Kidney epithelial cell (primary cell): ENCODE measurements at places on chromosomes 5 and 9.

DNA sequence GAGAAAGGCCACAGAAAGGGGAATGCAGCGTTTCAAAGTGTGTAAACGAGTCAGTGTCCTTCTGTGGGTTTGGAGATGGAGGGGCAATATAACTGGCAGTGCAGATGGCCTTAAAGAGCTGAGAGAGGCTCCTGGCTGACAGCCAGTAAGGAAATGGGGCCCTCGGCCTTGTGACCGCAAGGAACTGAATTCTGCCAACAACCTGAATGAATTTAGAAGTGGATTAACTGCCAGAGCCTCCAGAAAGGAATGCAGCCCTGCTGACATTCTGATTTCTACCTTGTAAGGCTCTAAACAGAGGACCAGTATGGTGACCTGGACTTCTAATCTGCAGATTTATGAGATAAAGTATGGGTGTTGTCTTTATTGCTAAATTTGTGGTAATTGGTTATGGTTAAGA lies 17.5 kb upstream of the NREP start:
- no peak for DNase-seq

GRCh38 chr9:37370968-37371563 lies 51.4 kb upstream of the GRHPR start:
- no peak for DNase-seq

DNA sequence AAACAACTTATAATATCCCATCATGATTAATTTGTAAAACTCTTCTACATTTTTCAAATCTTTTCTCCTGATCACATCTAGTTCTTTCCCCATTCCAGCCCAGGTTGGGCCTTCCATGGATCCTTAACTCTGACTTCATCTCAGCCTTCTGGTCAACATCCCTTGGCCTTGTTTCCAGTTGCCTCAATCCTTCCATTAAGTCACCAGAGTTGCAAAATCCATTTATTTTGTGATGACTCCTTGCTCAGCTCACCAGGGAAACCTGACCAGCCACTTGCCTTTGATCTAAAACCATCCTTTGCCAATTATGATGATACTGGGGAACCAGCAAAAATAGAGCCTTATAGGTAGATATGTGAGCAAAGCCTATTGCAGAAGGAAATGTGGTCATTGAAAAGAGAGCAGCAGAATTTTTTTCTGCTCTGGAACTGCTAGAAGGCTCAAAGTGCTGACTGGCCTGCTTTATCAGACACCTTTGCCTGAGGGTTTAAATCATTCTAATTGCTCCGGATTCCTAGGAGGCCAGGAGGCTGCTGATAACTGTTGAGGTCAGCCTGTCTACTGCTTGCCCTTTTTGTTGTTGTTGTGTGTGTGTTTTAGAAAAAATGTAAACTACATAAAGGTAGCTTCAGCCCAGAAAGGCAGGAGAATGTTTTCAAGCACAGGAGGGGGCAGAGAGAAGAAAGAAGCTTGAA lies 512.2 kb upstream of the GRIA1 start:
- DNase-seq: no peak

GRCh38 chr5:14301186-14301585 lies 158.0 kb downstream of the TRIO start:
- DNase-seq: no peak

DNA sequence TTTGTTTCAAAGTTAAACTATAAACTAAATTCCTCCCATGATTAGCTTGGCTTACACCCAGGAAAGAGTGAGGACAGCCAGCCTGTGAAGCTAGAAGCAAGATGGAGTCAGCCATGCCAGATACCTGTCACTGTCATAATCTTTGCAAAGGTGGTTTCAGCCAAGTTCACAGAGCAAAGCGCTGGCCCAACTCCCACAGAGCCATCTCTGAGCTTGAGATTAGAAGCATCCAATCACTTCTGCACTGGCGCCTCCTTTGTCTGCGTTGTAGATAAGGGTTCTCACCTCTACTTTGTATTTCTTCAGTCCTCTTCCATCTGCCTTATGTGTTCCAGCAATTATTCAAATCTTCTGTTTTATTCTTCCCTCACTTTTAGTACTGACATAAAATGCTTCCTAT lies 119.4 kb upstream of the ACO1 start:
- DNase-seq: no peak

GRCh38 chr5:32507738-32508434 lies 63.3 kb upstream of the ZFR start:
- DNase-seq: no peak

DNA sequence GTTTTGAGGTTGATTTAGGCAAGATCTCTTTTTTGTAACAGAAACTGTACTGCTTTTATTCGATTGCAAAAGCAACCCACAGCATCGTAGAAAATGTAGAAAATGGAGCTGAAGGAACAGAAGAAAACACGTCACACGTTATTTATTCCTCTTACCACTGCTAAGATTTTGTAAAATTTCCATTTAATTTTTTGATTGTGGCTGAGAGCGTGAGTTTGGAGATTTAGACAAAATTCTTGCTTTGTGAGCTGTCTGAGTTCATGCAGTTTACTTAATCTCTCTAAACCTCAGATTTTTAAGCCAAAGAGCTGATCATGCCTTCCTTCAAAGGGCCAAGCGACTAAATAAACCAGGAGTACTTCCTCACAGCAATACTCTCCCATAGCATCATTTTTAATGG lies 24.8 kb downstream of the DPYSL3 start:
- DNase-seq: no peak

DNA sequence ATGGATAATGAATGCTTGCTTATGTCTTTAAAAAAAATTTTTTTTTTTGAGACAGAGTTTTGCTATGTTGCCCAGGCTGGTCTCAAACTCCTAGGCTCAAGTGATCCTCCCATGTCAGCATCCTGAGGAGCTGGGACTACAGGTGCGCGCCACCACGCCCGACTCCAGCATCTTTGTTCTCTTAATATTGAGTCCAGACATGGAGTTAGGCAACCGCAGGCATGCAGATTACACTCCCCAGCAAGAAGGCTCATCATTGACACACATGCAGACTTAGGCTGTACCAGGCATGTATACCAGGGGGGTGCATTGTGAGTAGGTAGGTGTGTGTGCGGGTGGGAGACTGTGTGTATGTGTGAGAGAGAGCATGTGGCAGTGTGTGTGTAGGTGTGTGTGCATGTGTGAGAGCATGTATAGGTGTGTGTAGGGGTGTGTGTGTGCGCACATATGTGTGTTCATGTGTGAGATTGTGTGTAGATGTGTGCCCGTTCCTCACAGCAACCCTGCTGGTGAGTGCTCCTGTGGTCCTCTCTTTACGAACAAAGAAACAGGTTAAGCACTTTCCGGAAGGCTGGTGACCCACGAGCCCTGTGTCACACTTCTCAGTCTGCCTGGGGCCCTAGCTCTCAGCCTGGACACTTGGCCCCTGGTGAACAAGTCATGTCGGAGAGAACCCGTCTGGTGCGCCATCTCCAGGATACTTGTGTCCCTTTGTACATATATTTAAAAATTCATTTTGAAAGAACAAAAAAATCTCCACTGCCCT lies 6.2 kb downstream of the OBP2B start:
- no peak for DNase-seq

- no peak for DNase-seq
These were observed 301.1 kb upstream of the PTGER4 start for GRCh38 chr5:40378396-40379177.

- DNase-seq: no peak
These were observed 236.6 kb downstream of the PJA2 start for GRCh38 chr5:109173036-109173794.

DNA sequence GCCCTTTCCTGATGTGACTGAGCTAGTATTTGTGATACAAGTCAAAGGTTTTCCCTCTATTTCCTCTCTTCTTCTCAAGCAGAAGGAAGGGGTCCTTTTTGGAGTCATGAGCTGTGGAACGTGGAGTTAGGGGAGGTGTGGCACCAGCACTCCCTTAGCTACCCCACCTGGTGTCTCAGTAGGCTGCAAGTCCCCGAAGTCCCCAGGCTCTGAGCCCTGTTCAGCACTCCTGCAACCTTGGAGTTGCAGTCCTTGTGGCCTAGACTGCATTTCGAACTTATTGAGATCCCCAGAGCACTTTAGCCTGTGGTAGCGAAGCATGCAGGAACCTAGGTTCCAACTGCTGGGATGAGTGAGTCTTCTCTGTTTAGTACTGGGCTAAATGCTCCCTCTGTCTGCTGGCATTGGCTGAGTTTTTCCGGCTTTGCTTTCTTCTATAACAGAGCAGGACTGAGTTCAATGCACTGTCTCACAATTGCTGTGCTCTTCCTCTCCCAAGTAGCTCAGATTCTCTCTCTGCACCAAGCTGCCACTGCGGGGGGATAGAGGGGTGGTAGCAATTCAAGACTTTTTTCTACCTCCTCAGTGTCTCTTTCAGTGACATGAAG lies 600.7 kb upstream of the CDH9 start:
- DNase-seq: no peak

- no peak for DNase-seq
These were observed 189.0 kb downstream of the SEC61B start for GRCh38 chr9:99411068-99411467.

DNA sequence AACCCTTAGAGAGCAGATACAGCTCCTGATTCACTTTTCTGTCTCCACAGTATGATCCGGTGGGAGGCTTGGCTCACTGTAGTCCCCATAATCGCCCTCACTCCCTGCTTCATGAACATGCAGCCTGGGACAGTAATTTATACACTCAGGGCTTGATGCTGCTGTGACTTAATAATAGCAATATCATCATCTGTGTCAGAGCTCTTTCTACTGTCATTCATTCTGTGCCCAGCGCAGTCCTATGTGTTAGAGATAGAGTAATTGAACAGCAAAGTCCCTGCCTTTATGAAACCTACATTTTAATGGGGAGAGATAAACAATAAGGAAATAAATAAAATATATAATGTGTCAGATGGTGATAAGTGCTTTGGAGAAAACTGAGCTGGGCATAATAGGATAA lies 2.8 kb upstream of the HEMGN start:
- no peak for DNase-seq

GRCh38 chr5:43041110-43041668 lies 1.1 kb upstream of the ANXA2R start:
- no peak for DNase-seq

GRCh38 chr9:111375817-111376564 lies 46.0 kb upstream of the OR2K2 start:
- no peak for DNase-seq

DNA sequence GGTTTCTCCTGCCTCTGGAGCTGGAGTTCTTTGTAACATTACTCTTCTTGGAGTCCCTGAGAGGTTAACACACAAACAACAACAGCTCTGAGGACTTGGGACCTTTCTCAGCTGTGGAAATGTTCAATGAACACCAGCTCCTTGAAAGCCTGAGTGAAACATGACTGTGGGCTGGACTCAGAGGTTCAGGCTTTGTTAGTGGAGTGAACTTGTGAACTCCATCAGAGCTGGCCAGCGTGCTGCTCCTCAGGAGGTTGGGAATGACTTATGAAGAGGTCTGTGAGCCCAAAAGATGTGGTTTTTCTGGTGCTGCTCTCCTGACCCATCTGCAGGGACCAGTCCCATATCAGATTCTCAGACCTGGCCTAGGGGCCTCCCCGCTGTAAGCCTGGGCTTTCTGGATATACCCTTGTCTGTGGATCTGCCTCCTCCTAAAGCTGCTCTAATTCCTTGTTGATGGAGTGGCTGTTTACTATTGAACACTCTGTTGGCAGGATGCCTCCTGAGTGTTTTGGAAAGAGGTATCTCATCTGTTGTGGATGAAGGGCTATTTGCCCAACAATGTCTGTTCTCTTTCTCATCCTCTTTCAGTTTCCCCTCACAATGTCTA lies 170.0 kb upstream of the GDNF start:
- DNase-seq: no peak

GRCh38 chr9:16306586-16306985 lies 563.9 kb downstream of the BNC2 start:
- DNase-seq: no peak

- DNase-seq: no peak
These were observed 847.5 kb downstream of the TLE1 start for GRCh38 chr9:80841888-80842287.

GRCh38 chr5:127757576-127757975 lies 54.4 kb downstream of the CCDC192 start:
- DNase-seq: no peak

- DNase-seq: no peak
These were observed 108.6 kb downstream of the KLHL3 start for GRCh38 chr5:137627293-137627692.

DNA sequence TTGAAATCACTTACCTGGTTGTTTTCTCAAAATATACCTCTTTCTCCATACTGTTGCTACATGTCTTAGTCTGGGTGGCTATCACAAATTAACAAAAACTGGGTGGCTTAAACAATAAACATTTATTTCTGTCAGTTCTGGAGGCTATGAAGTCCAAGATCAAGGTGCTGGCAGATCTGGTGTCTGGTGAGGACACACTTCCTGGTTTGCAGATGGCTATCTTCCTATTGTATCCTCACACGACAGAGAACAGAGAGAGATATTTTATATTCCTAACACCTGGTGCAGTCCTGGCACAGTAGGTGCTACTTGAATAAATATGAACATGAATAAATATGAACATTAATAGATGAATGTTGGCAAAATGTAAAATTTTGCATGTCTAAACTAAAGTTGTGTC lies 164.3 kb upstream of the ACOT12 start:
- DNase-seq: no peak

DNA sequence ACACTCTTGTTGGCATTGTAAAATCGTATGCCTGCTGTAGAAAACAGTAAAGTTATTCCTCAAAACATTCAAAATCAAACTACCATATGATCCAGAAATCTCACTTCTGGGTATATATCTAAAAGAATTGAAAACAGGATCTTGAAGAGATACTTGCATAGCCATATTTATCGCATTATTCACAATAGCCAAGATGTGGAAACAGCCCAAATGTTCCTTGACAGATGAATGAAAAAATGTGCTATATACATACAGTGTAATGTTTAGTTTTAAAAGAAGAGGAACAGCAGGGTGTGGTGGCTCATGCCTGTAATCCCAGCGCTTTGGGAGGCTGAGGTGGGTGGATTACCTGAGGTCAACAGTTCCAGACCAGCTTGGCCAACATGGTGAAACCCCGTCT lies 234.1 kb upstream of the DAB2 start:
- DNase-seq: no peak

DNA sequence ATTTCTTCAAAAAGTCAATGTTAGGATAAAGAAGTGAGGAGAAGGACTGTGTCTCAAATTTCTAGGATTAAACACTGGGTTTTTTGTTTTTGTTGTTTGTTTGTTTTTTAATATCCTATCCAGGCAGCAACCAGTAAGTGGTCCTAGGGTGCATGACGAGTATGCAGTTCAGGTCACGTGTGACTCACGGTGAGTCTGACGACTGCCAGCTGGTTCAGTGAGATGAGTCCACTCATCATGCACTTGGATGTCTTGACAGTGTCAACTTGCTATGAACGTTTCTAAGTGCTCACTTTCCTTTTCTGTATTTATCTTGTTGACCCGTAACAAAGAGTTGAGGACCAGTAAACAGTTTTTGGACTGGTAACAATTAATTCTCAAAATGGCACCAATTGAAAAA lies 32.7 kb downstream of the ATG10 start:
- DNase-seq: peak; percentile 7
